ENCODE measurements at places on chromosomes 5 and 9. TPM values are rescaled to one million over a fixed set of nuclear protein-coding genes. Genes with fewer than 3 reads are reported as not detected.

- no peak for DNase-seq
These were observed 7.8 kb upstream of the PURA start for GRCh38 chr5:140106101-140106500.

DNA sequence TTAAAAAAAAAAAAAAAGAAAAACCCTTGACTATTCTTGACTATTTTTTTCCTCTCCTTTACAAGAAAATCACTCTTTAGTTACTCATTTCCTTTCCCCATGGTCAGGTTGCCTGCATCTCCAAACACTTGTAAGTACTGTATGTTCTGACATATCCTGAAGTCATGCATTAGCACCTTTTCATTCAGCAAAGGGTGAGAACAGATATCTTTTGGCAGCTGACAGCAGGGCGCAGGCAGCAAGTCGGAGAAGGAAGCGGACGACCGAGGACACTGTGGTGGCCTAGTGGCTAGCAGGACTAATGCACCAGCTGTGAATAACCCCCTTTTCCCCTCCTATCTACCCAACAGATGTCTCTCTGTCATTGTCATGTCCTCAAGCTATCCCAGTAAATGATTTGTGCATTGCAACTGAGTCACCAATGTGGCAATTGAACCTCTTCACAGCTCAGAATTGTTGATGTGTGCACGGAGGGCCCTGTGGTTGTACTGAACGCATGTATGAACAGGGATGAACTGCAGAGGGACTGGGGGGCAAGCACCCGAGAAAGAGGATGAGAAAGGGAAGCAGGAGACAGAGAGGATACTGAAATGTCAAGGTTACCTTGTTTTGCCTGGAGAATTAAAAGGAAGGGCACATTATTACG lies 996.0 kb upstream of the ARRDC3 start:
- no peak for DNase-seq

DNA sequence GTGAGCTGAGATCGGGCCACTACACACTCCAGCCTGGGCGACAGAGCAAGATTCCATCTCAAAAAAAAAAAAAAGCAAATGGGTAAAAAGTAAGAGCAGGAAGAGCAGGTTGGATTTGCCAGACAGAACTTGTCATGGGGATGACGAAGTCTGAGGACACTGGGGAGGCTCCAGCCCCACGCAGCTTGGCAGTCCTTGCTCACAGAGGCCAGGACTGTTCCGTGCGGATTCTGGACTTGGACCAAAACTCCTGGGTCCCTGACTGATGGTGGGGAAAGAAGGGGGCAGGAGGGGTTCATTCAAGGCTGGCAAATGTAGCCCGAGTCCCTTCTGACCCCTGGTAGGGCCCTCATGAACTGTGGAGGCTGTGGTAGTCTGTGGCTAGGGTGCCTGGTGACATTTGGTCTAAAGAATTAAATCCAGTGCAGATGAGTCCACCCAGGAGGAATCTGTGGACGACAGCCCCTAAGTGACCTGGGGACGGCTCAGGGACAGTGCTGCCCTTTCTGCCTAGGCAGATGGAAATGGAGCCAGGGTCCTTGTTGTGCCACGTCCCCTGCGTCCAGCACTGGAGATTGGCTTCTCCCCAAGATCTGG lies 3.1 kb downstream of the FGD3 start:
- DNase-seq: no peak

The PIP5KL1 gene
- total RNA-seq: 2.3 TPM

The ANXA2R gene
- 33.0 TPM for total RNA-seq
